Renal cortical epithelial cell (primary cell): ENCODE measurements at places on chromosomes 6 and 20. TPM values are rescaled to one million over a fixed set of nuclear protein-coding genes. Genes with fewer than 3 reads are reported as not detected.

The SPATA25 gene
- total RNA-seq: 0.85 and 1.0 TPM in 2 replicates

The SLC9A8 gene
- 5.7 and 10.3 TPM in 2 replicates for total RNA-seq

The UNC5CL gene
- 2.4 and 9.6 TPM in 2 replicates for total RNA-seq

The SPDEF gene
- not detected in 2 replicates for total RNA-seq

The SLC24A3 gene
- total RNA-seq: under 0.01 and 0.10 TPM in 2 replicates

The GRIK2 gene
- 0.40 TPM in 1 of 2 replicates, not detected in the other for total RNA-seq

The PLTP gene
- total RNA-seq: 10.4 and 32.1 TPM in 2 replicates

The DLK2 gene
- total RNA-seq: 1.3 TPM in 1 of 2 replicates, not detected in the other
